Activated CD8-positive, alpha-beta T cell treated with anti-CD3 and anti-CD28 coated beads, Interleukin-2, amount 10 ng/mL, durations not matched to agents 7 days and 5 days (primary cell): ENCODE measurements at places on chromosomes 3 and 15. TPM values are rescaled to one million over a fixed set of nuclear protein-coding genes. Genes with fewer than 3 reads are reported as not detected.

Gene TIMP4
- not detected for total RNA-seq

Gene CPEB1
- total RNA-seq, result 0.29 TPM

Gene LRTM1
- not detected for total RNA-seq

Gene CDCP1
- total RNA-seq, result 17.7 TPM

- no peak overlapping the region for H3K27ac ChIP-seq
- H3K27me3 ChIP-seq, result no peaks in the 10 kb centered on the region
- H3K4me1 ChIP-seq, result peaks cover 9% of the 10 kb centered on the region
These were observed 13.5 kb downstream of the MCCC1 start for GRCh38 chr3:183085634-183086390.

DNA sequence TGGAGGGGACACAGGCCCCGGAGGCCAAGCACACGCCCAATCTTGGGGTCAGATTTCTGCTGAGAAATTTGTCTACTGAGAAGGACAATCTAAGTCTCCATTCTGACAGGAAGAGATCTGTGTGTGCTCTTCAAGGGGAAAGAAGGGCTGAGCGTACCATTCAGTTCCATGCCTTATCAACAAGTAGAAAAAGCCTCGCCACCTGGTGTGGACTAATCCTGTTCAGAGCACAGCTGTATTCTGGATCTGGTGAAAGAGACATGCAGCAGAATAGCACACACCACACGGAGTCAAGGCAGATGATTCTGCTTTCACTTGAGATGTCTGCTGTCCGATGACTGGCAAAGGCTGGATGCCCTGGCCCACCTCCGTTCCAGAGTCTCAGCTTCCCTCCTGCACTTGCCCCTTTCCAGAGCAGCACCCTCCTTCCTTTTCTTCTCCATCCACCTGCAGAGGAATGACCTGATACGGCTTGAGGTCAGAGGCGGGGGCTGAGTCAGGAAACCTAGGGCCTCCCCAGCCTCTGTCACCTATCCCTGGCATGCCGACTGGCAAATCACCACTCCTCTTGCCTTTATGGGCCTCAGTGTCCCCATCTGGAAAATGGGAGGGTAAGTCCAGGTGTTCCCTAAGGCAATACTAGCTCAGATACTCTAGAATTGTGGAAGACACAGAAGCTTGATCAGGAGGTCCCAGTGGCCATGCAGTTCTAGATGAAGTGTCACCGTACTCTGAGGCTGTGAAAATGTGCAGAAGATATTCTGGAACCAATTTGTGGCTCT lies 36.9 kb upstream of the CTSH start:
- no peaks in the 10 kb centered on the region for H3K36me3 ChIP-seq
- no peak overlapping the region for H3K4me3 ChIP-seq
- no peak for DNase-seq
- peaks cover 9% of the 10 kb centered on the region for H3K27me3 ChIP-seq

GRCh38 chr3:101879623-101880284 lies 30.4 kb downstream of the NFKBIZ start:
- no peak overlapping the region for H3K4me3 ChIP-seq
- no peak overlapping the region for H3K27ac ChIP-seq
- no peaks in the 10 kb centered on the region for H3K27me3 ChIP-seq
- DNase-seq, result no peak
- H3K36me3 ChIP-seq, result no peaks in the 10 kb centered on the region

GRCh38 chr3:165837801-165838200 lies 578 bp upstream of the BCHE start:
- H3K27ac ChIP-seq, result no peak overlapping the region
- H3K4me1 ChIP-seq, result no peaks in the 10 kb centered on the region
- H3K36me3 ChIP-seq, result no peaks in the 10 kb centered on the region
